Esophagus mucosa (tissue), 1 donor: ENCODE measurements at places on chromosomes 7 and 10.

GRCh38 chr10:50592961-50593418, 30.8 kb downstream of the SGMS1 start:
- ATAC-seq = no peak

DNA sequence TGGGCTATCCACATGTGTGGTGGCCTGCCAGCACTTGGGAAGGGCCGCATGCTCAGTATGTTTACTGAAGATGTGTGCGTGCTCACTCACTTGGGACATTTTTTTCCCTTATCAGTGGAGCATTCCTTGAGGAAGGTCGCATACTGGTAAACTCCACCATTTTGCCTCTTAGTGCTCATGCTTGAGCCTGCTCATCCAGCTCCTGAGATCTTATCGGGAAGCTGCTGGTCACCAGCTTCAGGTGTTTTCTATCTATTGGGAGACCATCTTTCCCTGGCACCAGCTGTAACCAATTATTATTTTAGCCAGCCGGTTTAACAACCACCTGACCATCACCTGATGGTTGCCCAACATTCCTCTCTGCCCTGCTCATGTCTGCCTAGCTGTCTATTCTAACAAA, 35.0 kb upstream of the TRIM24 start:
- no peak for ATAC-seq

GRCh38 chr10:55063811-55064210, 262.8 kb upstream of the PCDH15 start:
- ATAC-seq = no peak

- no peak for ATAC-seq
These were observed 165.4 kb downstream of the BMPER start for GRCh38 chr7:34070511-34071323.

- ATAC-seq = no peak
These were observed 156.1 kb downstream of the SPAG6 start for GRCh38 chr10:22501413-22501812.

DNA sequence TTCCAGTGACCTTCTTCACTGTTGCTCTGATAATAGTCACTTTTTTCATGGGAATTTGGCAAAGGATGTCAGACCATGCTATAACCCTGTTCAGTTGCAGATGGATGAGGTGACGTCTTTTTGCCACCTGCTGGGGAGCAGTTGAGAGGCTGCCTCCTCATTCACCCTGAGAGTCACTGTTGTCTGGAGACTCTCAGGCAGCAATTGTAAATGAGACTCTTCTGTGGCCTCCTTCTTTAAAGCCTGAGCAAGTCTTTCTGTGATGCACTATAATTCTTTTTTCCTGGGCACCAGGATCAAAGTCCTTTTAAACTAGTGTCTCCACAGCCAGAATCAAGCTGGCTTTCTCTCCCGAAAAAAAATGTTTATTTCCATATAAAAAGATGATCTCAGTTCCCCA, 345.1 kb downstream of the ARL4A start:
- ATAC-seq = no peak

DNA sequence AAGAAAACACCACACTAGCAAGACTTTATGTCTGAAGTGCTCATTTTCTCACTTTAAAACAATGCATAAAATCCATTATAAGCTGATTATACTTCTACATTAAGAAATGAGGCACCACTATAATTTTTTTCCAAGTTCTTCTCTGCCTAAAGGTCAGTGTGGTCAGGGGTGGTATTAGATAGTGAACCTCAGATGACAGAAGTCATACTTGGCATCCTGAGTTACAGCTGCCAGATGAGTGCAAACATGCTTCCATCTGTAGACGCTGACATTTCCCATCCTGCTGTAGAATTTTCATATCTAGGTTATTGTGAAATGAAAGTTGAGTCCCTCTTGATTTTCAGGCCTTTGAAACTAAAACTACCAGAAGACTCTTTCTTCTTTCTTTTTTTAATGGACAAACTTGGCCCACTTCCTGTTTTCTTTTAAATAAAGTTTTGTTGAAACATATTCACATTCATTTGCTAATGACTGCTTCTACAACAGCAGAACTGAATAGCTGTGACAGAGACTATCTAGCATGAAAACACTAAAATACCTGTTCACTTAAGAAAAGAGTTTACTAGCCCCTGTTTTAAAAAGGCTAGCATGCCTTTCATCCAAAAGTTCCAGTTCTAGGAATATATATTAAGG, 900.8 kb downstream of the XPNPEP1 start:
- ATAC-seq = no peak

DNA sequence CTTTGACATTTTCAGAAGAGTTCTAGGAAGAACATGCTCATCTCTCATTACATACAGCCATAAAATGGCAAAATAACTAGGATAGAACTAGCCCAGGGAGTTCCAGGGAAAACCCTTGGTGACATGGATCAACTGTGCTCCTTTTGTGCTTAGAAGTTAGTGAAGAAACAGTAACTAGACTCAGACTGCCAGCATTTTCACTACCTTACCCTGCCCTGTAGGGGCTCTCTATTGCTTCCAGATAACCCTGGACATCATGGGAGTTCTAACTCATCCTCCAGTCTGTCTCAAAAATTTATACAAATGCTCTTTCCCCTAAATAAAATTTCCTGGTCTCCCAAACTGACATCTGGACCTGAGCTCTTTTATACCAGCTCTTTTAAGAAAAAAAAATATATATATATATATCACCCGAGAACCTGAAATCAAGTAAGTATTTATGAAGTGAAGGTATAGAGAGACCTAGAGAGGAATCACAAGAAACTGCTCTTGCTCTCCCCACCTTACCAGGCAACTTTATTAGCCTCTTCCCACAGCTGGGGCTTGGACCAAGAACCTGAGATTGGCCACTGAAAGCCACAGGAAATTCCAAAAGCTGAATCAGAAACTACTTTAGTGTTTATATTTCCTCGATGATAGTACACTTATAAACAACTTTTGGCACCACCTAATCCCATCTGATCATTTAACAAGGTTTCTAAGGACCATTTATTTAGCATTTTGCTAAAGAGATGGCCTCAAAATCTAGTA, 101.4 kb downstream of the RELN start:
- no peak for ATAC-seq

DNA sequence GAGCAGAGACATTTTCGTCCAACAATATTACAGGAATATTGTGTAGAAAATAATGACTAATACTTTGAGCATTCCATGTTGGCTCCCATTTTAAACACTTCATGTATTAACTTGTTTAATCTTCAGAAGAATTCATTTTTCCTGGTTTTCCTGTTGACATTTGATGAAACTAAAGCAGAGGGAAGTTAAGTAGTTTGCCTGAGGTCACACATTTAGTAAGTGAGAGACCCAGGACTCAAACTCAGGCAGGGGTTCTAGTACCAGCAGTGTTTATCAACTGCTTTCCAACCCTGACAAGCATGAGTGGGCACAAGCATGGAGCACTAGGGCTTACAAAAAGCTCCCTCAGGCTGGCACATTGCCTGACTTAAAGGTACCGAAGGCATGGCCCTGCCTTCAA, 719.1 kb downstream of the AUTS2 start:
- ATAC-seq = peak; percentile 32

DNA sequence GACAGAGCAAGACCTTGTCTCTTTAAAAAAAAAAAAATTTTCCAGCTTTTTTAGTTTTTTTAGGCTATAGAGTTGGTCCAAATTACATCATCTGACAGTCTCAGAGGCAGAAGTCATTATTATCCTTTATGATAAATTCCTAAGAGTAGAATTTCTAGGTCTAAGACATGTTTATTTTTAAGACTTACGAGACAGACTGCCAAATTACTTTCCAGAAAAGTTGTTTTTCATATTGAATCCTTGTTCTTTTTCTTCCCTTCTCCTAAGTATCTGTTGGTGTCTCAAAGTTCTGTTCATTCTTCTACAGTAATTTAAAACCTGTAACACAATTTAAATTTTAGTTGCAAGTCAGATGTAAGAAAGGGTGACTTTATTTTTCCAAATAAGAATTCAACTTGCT, 421.4 kb downstream of the GALNT17 start:
- no peak for ATAC-seq

- no peak for ATAC-seq
These were observed 199.7 kb upstream of the AOAH start for GRCh38 chr7:36923943-36924436.

GRCh38 chr10:89695307-89695706, 6.1 kb upstream of the KIF20B start:
- ATAC-seq = no peak

- ATAC-seq = peak; percentile 56
These were observed 84.1 kb upstream of the LRRC4 start for GRCh38 chr7:128115336-128115820.

DNA sequence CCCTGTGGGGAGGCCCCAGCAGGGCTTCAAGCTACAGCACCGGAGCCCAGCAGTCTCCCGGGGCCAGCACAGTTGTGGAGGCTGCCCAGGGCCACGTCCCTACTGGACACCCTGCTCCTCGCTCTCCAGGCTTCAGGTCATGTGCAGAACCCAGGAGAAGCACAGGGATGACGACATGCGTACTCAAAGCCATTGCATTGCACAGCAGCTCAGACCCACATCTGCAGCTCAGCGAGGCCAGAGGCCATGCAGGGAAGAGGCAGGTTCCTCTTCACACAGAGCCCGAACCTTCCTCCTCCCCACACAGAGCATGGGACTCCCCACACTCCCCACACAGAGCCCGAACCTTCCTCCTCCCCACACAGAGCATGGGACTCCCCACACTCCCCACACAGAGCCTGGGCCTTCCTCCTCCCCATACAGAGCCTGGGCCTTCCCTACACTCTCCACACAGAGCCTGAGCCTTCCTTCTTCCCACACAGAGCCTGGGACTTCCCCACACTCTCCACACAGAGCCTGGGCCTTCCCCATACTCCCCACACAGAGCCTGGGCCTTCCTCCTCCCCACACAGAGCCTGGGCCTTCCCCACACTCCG, 12.3 kb downstream of the CFAP46 start:
- no peak for ATAC-seq

DNA sequence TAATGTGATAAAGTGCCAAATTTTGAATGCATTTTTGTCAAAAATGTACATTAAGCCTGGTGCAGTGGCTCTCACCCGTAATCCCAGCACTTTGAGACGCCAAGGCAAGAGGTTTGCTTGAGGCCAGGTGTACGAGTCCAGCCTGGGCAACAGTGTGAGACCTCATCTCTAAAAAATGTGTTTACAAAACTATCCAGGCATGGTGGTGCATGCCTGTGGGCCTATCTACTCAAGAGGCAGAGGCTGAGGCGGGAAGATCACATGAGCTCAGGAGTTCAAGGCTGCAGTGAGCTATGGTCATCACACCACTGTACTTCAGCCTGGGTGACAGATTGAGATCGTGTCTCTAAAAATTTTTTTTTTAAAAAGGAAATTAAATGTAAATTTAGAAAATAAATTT, 18.5 kb upstream of the MGMT start:
- ATAC-seq = no peak

DNA sequence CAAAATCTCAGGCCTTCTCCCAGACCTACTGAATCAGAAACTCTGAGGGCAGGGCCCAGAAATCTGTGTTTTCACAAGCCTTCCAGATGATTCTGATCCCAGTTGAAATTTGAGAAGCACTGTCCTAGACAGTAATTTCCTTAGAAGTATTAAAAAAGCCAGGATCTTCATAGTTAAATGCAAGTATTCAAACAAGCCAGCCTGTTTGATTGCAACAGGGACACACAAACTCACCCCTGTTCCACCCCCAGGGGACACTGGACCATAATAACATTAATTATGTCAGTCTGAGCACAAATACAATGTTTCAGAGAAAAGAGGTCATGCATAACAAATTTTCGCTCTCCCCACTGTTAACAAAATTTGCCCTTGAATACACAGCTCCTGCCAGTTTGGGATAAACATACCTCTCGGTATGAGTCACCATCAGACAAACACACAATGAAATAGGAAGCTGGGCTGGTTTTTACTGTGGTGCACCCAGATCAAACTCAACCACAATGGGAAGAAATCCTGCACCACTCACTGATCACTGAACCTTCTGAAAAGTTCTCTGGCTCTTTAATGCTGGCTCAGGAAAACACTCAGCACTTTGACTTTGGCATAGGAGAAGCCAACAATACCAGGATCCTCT, 34.3 kb downstream of the ABLIM1 start:
- ATAC-seq = peak; percentile 87

DNA sequence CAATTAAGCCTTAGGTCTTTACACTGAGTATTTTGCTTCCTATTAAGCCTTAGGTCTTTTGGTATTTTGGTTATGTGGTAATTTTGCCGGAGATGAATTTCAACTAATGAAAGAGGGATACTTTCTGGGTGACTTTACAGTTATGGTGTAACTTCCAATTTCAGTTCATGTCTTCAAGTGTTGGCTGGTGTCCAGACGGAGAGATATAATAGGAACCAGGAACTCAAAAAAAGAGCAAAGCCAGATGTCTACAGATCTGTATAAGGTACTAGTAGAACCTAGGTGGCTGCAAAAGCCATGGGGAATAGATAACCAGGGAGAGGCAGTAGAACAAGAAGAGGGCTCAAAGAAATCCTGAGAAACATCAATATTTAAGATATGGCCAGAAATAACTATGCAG, 12.3 kb downstream of the ERCC6 start:
- ATAC-seq = no peak

DNA sequence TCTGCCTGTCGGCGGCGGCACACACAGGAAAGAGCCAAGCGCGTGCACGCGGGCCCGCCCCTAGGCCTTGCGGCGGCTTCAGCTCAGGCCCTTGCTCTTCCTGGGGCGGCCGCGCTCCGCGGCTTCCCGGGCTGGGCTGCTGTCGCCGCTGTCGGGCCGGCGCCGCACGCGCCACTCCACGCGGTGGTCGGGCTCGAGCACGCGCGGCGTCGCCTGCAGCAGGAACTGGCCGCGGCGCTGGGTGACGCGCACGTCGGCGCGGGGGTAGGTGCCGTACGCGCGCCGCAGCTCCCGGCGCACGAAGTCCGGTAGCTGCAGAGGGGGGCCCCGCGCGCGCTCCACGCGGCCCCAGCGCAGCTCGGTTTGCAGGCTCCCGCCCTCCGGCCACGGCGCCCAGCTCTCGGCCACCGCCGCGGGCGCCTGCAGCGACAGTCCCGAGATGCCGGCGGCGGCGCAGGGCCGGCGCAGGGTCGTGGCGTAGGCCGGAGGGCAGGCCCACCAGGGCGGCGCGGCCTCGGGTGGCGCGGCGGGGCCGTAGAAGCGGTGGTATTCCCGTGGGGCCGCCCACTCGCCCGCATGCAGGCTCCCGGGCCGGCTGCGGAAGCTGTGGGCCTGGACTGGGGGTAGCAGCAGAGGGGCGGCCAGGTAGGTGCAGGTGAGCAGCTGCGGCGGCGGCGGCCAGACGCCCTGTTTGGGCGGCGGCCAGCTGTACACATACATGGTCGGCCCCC, 804 bp downstream of the C10orf95 start:
- ATAC-seq = peak; percentile 86

DNA sequence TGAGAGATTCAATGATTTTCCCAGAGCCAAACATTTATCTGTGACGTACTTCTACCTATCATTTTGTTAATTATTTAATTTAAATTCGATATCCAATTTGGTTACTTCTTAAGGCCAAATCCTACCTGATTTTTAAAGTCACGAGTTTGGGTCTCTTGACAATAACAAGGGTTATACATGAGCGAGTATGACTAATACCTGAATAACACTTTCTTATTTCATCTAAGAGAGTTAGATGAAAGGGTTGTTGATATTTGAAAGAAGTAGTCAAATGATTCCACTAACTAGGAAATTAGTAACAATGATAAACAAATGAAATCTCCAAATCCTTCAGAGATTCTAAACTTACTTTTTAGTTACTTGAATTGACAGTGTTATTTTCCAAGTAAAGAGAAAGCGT, 1086.9 kb downstream of the XPNPEP1 start:
- ATAC-seq = no peak
